Kidney epithelial cell (primary cell): ENCODE measurements at places on chromosomes 12 and 14.

- DNase-seq, result no peak
Measured at GRCh38 chr14:90512329-90512991, 115.6 kb downstream of the CALM1 start.

DNA sequence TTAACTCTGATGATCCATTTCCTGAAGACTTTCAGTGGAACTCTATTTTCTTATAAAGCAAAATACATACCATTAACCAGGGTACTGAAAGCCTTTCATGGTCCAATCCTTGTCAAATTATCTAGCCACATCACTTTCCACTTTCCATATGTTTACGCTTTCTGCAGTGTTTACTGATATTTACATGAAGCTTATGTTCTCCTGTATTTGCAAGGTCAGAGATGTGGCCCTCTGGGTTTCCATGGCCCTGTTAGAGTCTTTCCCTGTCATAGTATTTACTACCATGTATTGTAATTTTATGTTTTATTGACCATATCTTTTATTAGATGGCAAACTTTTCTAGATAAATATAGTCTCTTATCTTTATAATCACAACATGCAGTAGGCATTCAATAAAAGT is 23.5 kb upstream of the IGF1 start:
- DNase-seq, result no peak

DNA sequence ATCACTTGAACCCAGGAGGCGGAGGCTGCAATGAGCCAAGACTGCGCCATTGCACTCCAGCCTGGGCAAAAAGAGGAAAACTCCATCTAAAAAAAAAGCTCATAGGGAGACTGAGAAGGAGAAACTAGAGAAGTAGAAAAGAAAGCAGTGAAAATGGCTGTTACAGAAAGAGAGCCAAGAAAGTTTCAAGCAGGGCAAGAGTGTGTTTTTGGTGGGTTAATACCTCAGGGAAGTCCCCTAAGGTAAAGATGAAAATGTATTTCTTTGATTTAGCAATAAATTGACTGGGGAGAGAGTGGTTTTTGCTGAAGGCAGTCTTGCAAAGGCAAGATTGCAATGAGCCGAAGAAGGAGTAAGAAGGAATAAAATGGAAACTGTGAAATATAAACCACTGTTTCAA is 10.0 kb upstream of the DUSP16 start:
- DNase-seq, result no peak

DNA sequence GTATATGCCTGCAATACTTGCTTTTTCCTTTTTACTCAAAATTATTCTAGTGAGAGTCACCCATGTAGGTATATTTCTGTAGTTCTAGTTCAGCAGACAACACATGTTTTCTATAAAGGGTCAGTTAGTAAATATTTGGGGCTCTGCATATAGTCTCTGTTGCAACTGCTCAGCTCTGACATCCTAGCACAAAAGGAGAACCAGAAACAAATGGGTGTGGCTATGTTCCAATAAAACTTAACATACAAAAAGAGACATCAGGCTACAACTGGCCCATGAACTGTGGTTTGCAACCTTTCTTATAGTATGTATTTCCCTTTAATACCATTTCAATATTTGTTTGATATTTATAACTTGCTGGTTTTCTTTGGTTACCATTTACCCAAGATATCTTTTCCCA is 11.9 kb downstream of the NT5DC3 start:
- no peak for DNase-seq

GRCh38 chr12:104516821-104517220 is 60.1 kb downstream of the CHST11 start:
- DNase-seq, result no peak

DNA sequence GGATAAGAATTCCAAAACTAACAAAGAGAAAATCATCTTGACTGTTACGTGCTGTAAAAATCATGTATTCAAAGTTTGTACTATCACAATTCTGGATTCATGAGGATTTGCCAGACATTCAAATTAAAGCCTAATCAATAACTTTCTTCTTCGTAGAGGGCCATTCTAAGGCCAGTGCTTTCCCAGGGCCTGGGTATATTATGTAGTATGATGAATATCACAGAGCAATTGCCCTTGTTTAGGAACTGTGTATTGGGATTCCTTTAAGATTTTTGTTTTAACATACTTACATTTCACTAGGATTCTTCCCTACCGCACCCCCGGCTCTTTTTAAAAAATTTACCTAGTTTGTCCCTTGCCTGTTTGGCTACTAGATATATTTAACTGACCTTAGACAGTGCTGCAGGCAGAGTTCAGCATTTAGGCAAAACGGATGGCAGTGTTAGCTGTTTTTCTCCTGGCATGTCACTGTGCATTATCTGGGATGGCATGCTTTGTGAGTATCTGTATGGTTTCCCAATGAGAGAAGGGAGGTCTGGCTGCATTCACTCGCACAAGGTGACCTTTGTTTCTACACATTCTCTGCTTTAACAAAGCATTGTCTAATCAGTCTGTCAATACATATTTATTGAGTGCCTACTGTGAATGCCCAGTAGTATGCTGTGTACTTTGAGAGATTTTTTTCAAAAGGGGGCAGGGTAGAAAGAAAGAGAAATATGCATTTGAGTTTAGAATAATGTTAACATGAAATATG is 63.3 kb downstream of the ERC1 start:
- DNase-seq, result no peak

GRCh38 chr14:81401420-81402122 is 1.4 kb upstream of the STON2 start:
- DNase-seq, result peak; percentile 91

- DNase-seq, result no peak
Measured at GRCh38 chr12:55762646-55763045, 19.7 kb downstream of the GDF11 start.

DNA sequence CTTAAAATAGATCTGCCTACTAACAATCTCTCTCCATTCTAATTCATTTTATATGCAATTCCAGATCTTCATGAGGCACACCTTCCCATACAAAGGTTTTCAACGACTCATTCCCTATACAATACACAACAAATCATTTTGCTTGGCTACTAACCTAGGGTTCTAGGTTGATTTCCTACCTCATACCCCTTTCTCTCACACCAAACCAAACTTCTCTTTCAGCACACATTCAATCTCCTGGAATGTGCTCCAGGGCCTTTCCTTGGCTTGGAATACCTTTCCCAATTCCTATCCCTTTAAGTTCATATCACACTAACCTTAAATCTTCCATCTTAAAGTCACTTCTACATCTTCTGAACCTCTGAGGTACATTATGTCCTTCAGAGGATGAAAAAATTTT is 38.7 kb upstream of the MTERF2 start:
- DNase-seq, result no peak

- DNase-seq, result no peak
Measured at GRCh38 chr12:92573104-92573503, 129.7 kb upstream of the PLEKHG7 start.

GRCh38 chr14:84750763-84751554 is 779.0 kb upstream of the FLRT2 start:
- peak; percentile 79 for DNase-seq

- DNase-seq, result no peak
Measured at GRCh38 chr14:71985538-71986189, 53.4 kb downstream of the RGS6 start.

GRCh38 chr14:104967386-104968152 is 10.6 kb downstream of the AHNAK2 start:
- no peak for DNase-seq

DNA sequence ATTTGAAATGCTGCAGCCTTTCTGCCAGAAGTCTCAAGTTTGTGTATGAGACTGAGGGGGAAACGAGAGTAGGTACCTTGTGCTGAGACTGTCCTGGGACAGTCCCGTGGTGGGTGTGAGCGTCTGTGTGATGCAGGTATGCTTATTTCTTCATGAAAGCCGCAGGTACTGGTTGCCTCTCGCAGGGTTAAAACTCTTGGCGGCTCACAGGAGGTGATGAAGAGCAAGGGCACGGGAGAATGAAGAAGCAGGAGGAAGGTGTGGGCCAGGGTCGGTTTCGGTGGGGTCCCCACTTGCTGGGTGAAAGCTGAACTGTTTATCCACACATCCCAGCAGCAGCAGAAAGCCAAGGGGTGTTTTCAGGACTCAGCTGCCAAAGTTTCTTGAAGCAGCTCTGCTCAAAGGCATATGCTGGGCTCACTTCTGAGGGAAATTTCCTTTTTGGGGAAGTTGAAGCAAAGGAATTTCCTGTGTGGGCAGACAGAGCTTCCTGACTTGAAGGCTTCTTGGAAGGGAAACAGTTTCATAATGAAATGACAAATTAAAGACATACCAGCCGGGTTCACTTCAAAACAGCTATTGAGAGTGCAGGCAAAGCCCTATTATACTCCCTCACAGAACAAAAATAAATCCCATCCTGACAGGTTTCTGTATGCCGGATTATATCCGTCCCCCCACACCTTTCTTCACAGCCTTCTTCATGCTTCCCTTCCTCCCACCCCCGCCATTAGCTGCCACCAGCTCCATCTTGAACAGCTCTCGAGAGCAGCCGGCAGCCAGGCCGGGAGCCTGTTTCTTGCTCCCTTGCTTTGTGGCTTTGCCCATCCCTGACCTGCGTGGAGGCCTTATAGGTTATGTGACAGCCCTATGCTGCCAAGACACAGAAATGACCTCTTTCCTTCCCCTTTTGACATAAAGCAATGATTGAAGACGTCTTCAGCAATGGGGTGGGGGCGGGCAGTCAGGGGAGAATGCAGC is 116.6 kb downstream of the ETV6 start:
- no peak for DNase-seq

DNA sequence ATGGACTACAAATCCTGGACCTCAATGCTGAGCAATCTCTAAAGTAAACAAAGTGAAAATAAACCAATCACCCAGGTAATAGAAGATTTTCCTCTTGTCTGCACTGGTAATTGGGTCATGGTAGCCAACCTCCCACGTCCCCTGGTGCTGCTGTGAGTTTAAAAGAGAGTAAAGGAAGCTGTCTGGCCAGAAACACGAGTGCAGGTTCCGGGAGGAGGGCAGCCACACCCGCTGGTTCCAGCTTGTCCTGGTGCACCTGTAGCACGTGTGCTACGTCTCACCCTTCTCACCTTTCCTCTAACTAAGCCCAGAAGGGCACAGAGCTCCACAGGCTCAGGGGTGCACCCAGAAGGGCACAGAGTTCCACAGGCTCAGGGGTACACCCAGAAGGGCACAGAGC is 5.4 kb downstream of the CRACR2A start:
- DNase-seq, result no peak

- DNase-seq, result no peak
Measured at GRCh38 chr14:102150744-102151143, 11.0 kb downstream of the WDR20 start.

- no peak for DNase-seq
Measured at GRCh38 chr12:124770728-124771127, 92.9 kb downstream of the SCARB1 start.

DNA sequence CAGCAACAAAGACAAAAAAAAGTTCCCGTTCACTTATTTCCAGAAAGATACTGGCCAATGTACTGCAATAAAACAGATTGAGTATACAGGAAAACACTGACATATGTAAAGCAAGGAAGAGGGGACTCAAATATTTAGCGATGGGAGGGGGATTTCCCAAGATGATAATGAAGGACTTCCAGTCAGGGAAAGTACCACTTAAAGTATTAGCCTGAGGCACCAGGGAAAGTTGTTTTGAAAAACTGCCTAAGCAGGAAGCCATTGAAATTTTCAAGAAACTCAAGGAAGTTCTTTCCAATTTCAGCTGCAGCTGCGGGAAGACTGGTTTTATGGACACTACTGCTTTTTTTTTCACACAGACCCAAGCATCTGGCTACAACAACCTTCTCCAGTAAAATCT is 1007.4 kb upstream of the NOVA1 start:
- no peak for DNase-seq

GRCh38 chr12:2751230-2751629 is 43.5 kb upstream of the FKBP4 start:
- no peak for DNase-seq

GRCh38 chr12:124480469-124481256 is 86.7 kb downstream of the NCOR2 start:
- peak; percentile 72 for DNase-seq

GRCh38 chr12:64544371-64545080 is 65.8 kb upstream of the RASSF3 start:
- DNase-seq, result no peak

- no peak for DNase-seq
Measured at GRCh38 chr14:84453307-84453950, 1076.5 kb upstream of the FLRT2 start.

GRCh38 chr14:43790681-43791080 is 716.4 kb downstream of the FSCB start:
- DNase-seq, result no peak

- DNase-seq, result no peak
Measured at GRCh38 chr12:53131844-53132243, 28.6 kb downstream of the SOAT2 start.

- DNase-seq, result no peak
Measured at GRCh38 chr14:92122761-92123160, 992 bp downstream of the CPSF2 start.

DNA sequence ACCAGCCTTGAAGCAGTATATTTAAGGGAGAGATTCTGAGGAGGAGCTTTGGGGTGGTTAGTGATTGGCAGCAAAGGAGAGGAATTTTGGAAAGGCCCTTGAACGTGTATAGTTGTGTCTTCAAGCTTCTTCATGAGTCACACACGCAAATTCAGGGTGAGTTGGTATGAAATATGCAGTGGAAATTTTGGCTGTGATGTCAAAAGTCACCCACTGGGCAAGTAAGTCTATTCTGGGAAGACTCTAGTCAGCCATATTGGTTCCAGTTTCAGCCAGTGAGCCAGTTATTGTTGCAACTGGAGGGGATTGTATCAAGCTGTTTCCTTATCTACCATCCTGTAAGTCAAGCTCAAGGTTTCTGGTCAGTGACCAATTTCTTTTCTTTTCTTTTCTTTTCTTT is 32.0 kb upstream of the VASH1 start:
- DNase-seq, result no peak

DNA sequence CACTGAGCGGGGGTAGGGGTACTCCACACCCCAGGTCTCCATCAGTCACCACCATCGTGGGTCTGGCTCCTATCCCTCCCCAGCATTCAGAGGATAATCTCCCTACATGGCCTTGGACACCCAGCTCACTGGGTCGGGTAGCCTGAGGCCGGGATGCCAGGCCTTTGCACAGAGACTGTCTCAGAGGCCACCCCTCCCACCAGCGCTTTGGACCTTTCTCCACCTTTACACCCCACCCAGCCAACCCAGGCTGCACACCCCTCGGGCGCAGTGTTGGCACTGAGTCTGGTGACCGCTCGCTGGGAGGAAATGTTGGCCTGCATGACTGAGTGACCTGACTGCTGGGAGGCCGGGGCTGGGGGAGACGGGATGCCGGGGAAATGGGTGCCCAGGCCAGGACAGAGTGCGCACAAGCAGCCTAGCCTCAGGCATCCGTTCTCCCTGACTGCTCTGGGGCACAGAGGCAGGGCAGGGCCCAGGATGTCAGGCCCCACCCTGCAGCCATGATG is 10.6 kb upstream of the LBHD2 start:
- DNase-seq, result peak; percentile 70

DNA sequence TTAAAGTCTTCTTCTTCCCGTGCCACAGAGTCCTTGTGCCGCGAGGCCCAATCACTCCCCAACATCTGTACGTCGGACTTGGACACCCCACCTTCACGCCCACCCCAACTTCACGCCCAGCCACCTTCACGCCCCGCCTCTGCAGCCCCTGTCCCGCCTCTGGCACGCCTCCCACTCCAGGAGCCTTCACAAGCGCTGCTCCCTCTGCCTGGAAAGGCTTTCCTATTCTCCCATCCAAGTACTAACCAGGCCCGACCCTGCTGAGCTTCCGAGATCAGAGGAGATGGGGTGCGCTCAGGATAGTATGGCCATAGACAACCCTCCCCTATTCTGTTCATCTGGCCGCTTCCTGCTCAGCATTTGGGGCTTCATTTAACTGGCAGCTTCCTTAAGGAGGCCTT is 17.3 kb upstream of the EIF5 start:
- no peak for DNase-seq
